Right ventricle myocardium inferior (tissue), 1 donor: ENCODE measurements at places on chromosomes 11 and 22.

DNA sequence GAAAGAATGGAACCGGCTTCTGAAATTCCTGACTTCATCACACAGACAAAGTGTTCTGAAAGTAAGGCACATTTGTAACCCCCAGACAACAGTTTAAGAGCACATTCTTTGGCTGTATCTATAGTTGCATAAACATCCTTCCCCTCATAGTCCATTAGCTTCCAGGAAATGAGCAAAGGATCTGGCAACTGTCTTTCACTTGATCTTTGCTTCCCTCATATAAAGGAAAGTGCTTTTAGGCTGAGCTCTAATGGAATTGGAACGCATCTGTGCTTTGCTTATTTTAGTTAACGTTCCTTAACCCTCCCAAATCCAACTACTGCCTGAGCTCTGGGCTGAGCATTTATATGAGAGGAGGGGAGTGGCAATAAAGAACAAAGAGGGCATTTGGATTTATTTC, 76.9 kb upstream of the API5 start:
- DNase-seq: no peak

DNA sequence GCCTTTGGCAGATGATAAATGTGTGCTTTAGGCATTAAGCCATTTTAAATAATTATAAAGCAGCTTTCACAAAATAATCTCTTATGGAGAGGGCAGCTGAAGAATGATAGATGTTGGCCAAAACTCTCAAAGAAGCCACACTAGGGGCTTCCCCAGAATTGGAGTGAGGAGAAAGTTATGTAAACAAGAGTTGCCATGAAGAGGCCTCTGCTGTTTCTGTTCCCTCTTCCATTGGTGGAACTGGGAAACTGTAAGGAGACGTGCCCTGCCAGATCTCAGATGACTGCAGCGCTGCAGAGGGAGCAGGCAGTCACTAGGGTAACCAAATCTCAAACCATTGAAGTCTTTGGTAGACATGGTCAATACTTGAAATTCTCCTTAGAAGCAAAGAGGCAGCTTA, 19.4 kb upstream of the APLP2 start:
- no peak for DNase-seq

DNA sequence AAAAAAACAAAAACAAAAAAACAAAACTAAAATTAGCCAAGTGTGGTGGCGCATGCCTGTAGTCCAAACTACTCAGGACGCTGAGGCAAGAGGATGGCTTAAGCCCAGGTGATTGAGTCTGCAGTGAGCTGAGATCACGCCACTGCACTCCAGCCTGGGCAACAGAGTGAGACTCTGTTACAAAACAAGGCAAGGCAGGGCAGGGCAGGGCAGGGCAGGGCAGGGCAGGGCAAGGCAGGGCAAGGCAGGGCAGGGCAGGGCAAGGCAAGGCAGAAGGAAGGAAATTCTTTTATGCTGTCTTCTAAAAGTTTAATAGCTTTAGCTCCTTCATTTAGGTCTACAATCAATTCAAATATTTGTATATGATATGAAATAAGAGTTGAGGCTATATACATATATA, 50.1 kb upstream of the RASSF10 start:
- DNase-seq: no peak

DNA sequence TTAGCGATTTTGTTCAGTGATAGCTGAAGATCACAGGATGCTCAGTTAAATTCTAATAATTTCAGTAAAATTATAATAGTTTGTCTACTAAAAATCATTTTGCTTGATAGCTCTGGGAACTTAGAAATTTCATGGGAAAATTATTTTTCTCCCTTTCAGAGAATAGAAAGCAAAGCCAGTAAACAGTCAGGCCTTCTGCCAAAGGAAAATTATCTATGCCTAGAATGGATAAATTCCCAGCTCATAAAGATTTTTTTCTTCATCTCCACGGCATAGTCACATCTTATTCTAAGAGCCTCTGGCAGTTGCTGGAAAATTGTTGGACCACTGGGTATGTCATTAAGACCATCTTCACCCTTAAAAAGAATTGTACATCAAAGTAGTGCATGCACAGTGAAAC, 169.6 kb upstream of the ANO3 start:
- DNase-seq: no peak

GRCh38 chr22:47337161-47337621, 574.7 kb downstream of the TBC1D22A start:
- DNase-seq: no peak

GRCh38 chr11:106697058-106697457, 321.2 kb downstream of the GUCY1A2 start:
- no peak for DNase-seq

GRCh38 chr22:36569999-36570398, 41.0 kb upstream of the EIF3D start:
- DNase-seq: no peak

DNA sequence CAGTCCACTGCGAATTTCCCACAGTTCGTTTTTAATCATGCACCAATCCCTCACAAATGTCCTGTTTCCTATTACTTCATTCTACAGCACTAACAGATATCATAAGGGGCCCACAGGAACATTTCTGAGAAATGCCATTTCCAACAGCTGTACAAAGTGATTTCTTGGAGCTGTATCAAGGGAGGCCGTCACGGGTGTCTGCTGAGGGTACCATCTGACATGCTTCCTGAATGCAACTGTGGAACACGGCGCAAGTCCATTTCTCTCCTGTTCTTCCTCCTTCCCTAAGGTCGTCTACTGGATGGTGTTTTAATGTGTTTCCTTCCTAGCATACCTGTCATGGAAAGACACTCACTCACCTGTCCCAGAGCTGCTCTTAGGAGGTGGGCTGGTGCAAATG, 320.7 kb downstream of the LARGE1 start:
- no peak for DNase-seq

DNA sequence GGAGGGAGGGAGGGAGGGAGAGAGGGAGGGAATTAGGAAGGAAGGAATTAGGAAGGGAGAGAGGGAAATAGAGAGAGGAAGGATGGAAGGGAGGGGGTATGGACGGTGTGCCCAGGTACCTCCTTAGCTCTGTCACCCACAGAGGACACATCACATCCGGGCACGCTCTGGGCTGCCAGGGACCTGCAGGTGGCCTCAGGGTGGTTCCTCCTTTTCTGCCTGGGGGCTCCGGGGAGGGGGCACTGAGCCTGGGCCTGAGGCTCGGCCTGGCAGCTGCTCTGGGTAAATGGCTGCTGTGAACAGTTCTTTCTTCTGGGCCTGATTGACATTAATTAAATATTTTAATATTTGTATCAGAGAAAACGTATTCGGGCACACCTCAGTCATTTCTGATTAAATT, 733.5 kb downstream of the BRD1 start:
- DNase-seq: peak; percentile 41

GRCh38 chr11:14577835-14578529, 57.8 kb upstream of the PSMA1 start:
- DNase-seq: no peak

DNA sequence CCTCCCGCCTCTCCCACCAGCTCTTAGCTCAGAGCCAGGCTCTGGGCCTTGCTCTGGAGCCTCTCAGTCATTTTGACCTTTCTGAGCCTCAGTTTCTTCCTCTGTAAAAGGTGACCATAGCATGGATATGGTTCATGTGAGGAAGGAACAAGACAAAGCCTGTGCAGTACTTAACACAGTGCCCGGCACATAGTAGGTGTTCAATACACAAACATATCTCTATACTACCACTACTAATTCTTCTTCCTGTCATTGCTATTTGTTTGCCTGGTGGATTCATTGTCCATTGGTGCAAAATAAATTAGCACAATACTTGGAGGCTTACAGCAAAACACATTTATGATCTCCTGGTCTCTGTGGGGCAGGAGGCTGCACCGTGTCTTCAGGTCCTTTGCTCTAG, 21.6 kb upstream of the MPPED1 start:
- no peak for DNase-seq

- DNase-seq: no peak
Observed at GRCh38 chr11:121657146-121657545, 204.4 kb upstream of the SORL1-AS1 start.

DNA sequence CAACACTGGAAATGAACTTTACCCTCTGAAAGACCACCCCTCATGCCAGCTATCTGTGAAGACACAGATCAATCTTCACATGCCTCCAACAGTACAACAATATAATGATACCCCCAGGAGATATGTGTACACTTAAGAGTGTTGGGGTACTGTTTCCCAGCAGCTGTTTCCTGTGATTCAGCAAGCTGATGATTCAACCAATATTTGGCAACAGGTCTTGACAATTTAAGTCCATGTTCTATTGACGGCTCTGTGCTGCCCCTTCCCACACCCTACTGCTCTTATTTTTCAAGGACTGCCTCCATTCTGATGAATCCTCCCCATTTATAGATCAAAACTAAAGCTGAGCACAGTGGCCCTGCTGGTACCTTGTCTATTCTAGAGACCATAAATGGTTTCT, 6.6 kb downstream of the SNX19 start:
- no peak for DNase-seq

DNA sequence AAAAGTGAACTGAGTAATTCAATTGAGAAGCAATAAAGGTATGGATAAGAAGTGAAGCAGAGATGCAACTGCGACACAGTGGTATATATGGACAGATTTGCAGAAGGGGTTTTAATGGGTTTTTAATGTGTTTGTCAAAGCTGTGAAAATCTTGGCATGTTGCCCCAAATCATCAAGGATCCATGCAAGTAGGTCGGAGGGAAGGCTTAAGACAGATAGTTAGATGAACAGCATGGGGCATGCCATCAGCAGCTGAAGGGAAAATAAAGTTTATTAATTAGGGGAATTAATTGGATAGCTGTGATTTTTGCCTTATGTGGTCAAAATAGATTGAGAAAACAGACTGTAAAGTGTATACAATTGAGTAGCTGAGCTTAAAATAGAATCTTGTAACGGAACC, 840.1 kb downstream of the JRKL start:
- no peak for DNase-seq

- DNase-seq: no peak
Observed at GRCh38 chr11:57429946-57430345, 3.0 kb upstream of the SLC43A3 start.

DNA sequence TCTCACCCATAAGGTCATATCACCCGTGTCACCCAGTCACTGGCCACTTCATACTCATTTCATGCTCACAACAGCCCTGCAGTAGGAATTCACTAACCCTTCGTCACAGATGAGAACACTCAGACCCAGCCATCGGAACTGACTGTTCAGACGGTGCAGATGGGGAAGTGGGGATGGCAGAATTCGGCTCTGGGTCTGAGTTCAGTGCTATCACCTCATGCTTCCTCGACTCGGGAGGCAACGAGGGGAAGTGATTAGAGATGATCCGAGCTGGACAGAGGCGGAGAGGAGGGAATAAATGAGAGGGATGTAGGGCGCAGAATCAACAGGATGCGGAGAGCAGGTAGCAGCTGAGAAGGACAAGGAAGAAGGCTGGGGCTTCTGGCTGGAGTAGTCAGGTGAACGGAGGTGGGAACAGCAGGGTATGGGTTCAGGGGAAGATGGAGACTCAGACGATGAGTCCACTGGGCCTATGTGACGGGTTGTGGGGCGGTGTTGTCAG, 4.7 kb downstream of the B3GNT6 start:
- DNase-seq: no peak

DNA sequence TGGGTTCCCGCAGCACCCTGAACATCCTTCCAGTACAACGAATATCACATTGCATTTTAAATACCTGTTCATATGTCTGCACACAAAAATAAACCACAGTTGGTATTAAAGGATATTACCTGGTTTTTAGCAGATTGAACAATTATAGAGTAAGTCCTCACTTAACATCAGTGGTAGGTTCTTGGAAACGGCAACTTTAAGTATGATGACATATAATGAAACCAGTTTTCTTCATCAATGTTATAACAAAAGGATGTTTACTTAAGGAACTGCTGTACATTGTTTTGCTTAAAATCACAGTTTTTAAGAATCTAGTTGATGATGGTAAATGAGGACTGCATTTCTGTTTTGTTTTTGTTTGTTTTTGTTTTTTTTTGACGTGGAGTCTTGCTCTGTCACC, 28.0 kb downstream of the TRIM66 start:
- no peak for DNase-seq

- DNase-seq: peak; percentile 96
Observed at GRCh38 chr11:46936138-46937110, at the start of gene CSTPP1. CSTPP1 (plus strand) TSS chr11:46936761; CDS start chr11:46936806, 45 bp downstream.

GRCh38 chr22:49540084-49540912, 287.4 kb downstream of the BRD1 start:
- no peak for DNase-seq

DNA sequence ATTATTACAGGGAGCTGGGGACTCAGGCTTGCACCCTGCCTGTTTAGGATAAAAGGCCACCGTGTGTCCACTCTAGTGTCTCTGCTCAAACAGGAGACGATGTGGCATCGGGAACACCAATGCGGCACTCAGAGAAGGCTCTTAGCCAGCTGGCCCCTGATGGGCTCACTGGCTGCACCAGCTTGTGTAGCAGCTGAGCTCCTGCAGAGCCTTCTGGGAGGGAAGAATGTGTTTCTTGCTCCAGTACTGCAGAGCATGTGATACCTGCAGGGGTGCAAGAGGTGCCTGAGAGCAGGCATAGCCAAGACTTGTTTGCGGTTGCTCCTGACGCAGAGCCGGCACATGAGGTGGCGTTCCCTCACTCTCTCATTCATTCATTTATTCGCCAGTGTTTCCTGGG, 44.4 kb upstream of the KCNQ1OT1 start:
- no peak for DNase-seq

DNA sequence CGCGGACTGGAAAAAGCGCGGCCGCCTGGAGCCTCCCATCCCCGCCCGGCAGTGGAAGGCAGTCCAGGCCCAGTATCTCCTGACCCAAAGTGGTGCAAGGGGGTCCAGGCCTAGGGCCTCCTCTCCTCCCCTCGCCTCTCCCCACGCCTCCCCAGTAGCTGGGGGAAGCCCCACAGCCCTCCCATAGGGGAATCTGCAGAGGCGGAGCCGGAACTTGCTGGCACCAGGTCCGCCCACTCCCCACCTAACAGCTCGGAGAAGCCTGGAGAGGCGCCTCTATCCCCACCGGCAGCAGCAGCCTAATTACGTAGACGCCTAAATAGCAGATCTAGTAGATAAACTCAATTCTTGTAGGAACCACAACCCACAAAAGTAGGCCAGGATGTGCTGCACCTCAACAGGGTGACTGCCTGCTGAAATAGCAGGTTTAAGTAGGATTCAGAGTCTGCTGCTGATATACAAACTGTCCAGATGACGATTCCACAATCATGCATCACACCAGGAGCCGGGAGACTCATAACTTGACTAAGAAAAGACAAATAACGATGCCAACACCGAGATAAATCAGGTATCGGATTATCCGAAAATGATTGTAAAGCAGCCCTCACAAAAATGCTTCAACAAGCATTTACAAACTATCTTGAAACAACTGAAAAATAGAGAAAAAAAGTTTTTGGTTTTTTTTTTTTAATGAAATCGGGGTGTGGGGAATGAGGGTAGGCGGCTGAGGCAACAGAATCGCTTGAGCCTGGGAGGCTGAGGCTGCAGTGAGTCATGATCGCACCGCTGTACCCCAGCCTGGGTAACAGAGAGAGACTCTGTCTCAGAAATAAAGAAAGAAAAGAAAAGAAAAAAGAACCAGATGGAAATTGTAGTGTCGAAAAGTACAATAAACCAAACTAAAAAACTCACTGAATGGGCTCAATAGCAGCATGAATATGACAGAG, 11.4 kb upstream of the BRD1 start:
- DNase-seq: peak; percentile 65
